ENCODE measurements at places on chromosomes 13 and 19. TPM values are rescaled to one million over a fixed set of nuclear protein-coding genes. Genes with fewer than 3 reads are reported as not detected.

DNA sequence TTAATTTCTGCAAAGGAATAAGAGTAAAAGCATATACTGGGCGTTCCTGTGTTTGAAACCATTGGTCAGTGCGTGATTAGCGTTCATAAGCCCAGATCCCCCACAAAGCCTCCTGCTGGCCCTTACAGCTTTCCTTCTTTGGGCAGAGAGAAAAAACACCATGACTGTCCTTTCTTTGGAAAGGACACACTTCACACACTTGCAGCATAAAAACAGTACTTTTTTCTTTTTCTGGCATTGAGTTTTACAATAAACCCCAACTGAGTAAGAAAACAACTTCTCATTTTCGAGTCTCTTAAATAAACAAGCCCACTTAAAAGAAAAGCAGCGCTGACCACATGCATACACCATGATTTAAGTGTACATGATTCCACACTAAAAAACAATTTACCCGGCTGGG, 35.8 kb downstream of the SMAD9 start:
- no peak for DNase-seq

DNA sequence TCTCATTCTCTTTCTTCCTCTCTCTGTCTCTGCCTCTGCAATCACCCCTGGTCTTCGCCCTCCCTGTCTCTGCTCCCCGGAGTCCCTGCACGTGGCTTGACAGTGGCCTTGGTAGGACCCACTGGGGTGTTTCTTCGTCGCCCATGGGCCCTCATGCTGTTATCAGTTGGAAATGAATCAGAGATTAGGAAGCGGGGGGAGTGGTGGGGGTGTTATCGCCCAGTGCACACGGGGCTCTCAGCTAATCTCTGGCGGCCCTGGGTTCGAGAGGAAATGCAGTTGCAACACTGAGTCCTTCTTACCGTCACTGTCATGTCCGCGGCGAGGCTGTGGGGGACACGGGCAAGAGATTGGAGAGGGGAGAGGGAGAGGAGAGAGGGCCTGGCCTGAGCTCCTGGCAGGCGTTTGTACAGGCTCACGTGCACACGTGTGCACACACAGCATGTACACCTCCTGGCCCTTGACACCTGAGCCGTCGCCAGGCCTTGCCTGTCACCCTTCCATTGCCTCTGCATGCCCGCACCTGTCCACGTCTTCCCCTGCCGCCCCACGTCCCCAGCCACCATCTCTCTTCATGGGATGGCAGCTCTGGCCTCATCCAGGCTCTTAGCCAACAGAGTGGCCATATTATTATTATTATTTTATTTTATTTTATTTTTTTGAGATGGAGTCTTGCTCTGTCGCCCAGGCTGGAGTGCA, 37.8 kb upstream of the SLC7A10 start:
- no peak for DNase-seq

DNA sequence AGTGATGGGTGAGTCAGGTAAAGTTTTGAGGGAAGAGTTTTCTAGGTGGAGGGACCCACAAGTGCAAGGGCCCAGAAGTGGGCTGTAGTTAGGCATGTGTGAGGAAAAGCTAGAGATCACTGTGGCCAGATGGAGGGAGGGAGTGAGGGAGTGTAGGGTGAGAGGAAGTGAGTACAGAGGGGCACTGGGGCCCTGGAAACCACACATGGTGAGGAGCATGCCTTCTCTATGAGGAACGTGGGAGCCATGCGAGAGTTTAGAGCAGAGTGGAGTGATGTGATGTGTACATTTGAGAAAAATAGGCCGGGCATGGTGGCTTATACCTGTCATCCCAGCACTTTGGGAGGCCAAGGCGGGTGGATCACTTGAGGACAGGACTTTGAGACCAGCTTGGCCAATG, 14.7 kb upstream of the SHKBP1 start:
- no peak for DNase-seq

The USE1 gene
- total RNA-seq = 16.1 TPM

DNA sequence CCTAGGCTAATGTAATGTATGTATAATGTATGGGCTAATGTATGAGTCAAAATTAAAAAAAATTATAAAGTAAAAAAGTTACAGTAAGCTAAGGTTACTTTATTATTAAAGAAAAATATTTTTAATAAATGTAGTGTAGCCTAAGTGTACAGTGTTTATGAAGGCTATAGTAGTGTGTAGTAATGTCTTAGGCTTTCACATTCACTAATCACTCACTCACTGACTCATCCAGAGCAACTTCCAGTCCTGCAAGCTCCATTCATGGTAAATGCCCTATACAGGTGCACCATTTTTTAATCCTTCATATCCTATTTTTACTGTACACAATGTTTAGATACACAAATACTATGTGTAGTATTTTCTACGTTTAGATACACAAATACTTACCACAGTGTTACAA, 1.8 kb upstream of the TMEM272 start:
- DNase-seq = no peak

The KASH5 gene
- total RNA-seq = not detected

DNA sequence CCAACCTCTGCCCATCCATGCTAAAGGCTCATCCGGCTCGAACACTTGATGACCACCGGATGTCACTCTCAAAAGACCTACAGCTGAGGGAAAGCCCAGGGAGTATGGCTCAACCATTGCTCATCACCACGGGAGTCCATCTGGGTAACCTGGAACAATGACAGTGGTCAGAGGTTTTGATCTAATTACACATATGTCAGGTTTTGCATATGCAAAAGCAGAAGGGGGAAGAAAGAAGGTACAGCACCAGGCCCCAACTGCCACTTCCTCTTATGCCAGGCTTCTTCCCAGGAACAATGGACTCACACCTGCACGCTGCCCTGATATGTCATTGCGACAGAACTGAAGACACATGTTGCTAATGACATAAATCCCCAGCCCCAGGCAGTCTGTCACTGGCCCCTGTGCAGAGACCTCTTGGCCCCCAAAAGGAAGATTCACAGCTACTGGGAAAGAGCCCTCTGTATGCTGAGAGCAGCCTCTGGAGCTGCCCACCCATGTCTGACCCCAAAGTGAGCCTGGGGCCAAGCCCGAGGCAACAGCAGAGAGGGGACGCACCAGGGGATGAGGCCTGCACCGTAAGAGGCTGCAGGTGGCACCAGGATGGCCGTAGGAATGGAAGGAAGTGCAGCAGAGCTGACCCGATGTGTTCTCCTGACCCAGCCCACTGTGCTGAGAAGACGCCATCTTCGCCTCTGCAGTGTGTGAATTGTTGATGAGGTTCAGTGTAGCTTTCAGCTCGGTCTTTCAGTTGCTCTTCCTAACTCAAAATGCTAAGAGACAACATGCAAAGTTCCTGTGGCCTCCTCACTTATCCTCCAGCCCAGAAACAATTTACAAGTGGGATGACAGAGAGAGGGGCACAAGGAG, 26.3 kb downstream of the EPS15L1 start:
- peak; percentile 83 for DNase-seq

The PGLYRP2 gene
- total RNA-seq = not detected

The SMIM44 gene
- total RNA-seq = not detected

The ZNF121 gene
- total RNA-seq = 39.4 TPM

DNA sequence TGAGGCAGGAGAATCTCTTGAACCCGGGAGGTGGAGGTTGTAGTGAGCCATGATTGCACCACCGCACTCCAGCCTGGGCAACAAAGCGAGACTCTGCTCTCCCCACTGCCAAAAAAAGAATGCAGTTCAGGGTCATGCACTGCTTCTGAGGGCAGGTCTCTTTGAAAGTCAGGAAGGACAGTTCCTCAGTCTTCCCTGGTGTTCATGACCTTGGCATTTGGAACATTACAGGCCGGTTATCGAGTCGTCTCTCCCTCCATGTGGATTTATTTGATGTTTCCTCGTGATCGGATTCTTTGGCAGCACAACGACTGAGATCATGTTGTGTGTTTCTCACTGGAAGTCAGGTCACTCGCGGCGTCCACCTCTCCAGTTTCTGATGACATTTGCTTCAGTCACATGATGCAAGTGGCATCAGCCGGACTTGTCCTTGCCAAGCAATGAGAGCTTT, 17.2 kb downstream of the FGF21 start:
- no peak for DNase-seq

The INTS6 gene
- 26.2 TPM for total RNA-seq

- peak; percentile 96 for DNase-seq
Observed at GRCh38 chr13:44243198-44243857, 130.3 kb upstream of the SERP2 start.

The PLPP2 gene
- total RNA-seq = 203 TPM

DNA sequence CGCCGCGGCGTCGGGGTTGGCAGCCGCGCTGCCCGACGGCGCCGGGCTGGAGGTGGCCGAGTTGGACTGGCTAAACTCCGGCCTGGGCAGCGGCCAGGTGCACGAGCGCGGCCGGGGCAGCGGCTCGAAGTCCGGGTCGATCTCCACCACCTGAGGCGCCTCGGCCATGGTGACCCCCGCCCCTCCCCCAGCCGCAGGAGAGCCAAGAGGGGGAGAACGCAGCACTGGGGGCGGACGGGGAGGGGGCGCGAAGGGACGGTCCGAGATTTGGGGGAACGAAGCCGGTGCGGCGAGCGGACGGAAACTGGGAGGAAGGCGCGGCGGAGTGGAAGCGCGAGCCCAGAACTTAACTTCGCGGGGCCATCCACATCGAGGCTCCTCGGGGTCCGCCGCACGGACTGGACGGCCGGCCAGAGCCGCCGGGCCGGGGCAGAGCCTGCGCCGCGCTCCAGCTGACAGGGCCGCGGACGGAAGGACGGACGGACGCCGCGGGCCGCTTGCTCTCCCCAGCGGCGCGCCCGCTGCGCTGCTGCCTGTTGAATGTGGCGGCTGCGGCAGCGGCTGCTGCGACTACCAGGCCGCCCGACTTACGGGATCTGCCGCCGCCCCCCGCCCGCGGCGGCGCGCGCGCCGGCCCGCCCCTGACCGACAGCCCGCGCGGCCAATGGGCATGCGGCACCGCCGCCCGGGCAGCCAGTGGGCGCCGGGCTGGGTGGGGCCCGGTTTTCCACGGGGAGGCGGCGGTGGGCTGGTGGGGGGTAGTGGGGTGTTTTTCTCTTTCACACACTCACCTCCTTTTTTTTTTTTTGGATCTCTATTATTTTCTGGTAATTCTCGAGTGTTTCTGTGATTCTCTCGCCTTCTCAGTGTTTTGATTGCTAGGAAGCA, at the start of gene FOXO1:
FOXO1 (minus strand) TSS at position 597 of the 888 bp plus-strand sequence; CDS start at position 168, 429 bp downstream.
- DNase-seq = peak; percentile 35

DNA sequence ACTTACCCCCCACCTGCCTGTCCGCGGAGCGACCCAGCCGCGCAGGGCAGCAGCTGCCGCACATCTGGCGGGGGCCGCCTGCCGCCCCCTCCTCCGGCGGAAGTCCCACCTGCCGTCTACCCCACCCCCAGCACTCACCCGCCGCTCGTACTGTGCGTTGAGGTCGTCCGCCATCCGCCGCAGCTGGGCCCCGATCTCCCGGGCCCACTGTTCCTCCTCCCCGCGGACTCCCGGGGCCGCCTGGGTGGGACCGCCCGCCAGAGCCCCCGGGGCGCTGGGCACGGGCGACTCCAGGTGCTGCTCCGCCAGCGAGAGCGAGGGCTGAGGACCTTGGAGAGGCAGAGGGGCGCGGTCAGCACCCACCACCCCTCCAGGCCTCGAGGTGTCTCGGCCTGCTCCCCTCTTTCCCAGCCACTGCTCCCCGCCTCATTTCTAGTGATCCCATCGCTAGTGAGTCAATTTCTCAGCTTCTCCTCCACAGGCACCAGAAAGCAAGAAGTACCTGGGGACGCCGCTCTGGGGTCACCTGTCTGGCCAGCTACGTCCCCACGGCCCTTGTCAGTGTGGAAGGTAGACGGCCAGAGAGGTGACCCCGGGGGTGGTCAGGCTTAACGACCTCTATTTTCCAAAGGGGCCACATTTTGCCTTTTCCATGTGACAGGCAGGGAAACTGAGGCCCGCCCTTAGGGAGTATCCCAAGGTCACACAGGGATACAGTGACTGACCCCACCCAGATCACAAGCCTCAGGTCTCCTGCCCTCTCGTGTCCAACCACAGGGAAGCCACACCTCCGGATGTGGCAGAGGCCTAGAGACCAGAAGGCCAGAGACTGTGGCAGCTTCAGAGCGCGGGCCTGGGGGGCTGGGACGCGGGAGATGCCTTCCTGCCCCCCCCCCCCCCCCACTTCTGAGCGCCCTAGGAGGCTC, 4.3 kb downstream of the BBC3 start:
- peak; percentile 86 for DNase-seq

DNA sequence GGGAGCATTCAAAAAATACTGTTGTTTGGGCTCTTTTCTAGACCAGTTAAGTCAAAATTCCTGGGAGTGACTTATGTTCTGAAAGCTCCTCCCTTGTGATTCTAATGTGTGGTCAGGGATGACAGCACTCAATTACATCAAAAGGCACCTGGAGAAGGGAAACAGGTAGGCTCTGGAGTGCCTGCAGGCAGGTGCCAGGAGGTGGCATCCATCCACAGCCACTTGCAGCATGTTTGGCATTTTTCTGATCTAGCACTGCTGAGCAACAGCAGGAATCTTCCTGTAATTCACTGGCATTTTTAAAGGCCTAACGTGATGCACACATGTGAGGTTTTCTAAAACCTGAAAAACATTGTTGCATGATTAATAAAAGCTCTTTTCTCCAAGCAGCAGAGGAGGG, 94.6 kb downstream of the CCNA1 start:
- DNase-seq = no peak

The ZNF823 gene
- total RNA-seq = 6.9 TPM

The EID2B gene
- 15.8 TPM for total RNA-seq

GRCh38 chr19:47124937-47125668, 5.5 kb upstream of the SAE1 start:
- DNase-seq = peak; percentile 58

The LSR gene
- 0.69 TPM for total RNA-seq

GRCh38 chr19:56547535-56547934, 8.8 kb downstream of the ZFP28 start:
- DNase-seq = no peak

GRCh38 chr13:33249066-33249465, 36.5 kb downstream of the STARD13 start:
- peak; percentile 62 for DNase-seq

GRCh38 chr19:743168-743687, 7.7 kb upstream of the MISP start:
- DNase-seq = no peak

The RGL3 gene
- 4.8 TPM for total RNA-seq

- DNase-seq = no peak
Observed at GRCh38 chr13:32376642-32377415, 51.1 kb downstream of the N4BP2L1 start.

GRCh38 chr13:44219577-44220548, 153.8 kb upstream of the SERP2 start:
- peak; percentile 73 for DNase-seq

The ALOX5AP gene
- total RNA-seq = not detected

GRCh38 chr13:39273953-39274738, 235.9 kb downstream of the NHLRC3 start:
- DNase-seq = peak; percentile 6

DNA sequence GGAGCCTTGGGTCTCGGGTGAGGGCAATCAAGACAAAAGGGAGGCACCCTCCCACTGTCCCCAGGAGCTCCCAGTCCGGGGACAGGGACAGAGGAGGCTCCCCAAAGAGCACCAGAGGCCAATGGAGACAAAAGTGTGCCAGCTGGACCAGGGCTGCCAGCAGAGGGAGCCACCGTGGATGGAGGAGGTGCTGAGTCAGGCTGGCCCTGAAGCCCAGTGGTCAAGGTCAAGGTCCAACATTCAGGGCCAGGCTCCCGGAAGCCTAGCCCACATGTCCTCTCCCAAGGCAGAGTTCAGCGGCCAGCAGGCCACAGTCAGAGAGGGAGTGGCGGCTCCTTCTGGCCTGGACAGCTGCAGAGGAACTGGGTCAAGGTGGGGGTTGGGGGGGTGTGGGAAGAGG, 8.4 kb downstream of the COL5A3 start:
- DNase-seq = no peak
